Renal pelvis (tissue), 12 donors: ENCODE measurements at places on chromosomes 13 and 19. TPM values are rescaled to one million over a fixed set of nuclear protein-coding genes. Genes with fewer than 3 reads are reported as not detected.

GJA3 gene
- polyA plus RNA-seq: 11.5 TPM

CHERP gene
- polyA plus RNA-seq: 57.0 TPM

ZNF780B gene
- 19.5 TPM for polyA plus RNA-seq

C19orf18 gene
- 0.97 TPM for polyA plus RNA-seq

TLE6 gene
- 13.7 TPM for polyA plus RNA-seq

SIAH3 gene
- polyA plus RNA-seq: 0.89 TPM

C5AR2 gene
- polyA plus RNA-seq: 0.35 TPM

RNF17 gene
- polyA plus RNA-seq: 0.16 TPM

ZNF763 gene
- polyA plus RNA-seq: 11.2 TPM

GGN gene
- polyA plus RNA-seq: 0.81 TPM

KLK14 gene
- polyA plus RNA-seq: 0.14 TPM

ADAMTS10 gene
- polyA plus RNA-seq: 38.5 TPM

INSR gene
- 37.6 TPM for polyA plus RNA-seq

NOVA2 gene
- 4.4 TPM for polyA plus RNA-seq

ZSWIM9 gene
- polyA plus RNA-seq: 13.7 TPM

CEACAM4 gene
- 0.18 TPM for polyA plus RNA-seq

INAFM1 gene
- 12.4 TPM for polyA plus RNA-seq

CYP2F1 gene
- not detected for polyA plus RNA-seq

TMC4 gene
- 38.4 TPM for polyA plus RNA-seq

KLK12 gene
- not detected for polyA plus RNA-seq

EPSTI1 gene
- 11.1 TPM for polyA plus RNA-seq

IGLON5 gene
- polyA plus RNA-seq: 4.7 TPM

CACNG8 gene
- polyA plus RNA-seq: 0.49 TPM

IL4I1 gene
- polyA plus RNA-seq: 2.7 TPM

NLRP9 gene
- polyA plus RNA-seq: not detected

PALM3 gene
- 22.7 TPM for polyA plus RNA-seq

IGFL2 gene
- polyA plus RNA-seq: 0.18 TPM

C3 gene
- 20.1 TPM for polyA plus RNA-seq

ZNF112 gene
- 11.3 TPM for polyA plus RNA-seq

ARRDC5 gene
- not detected for polyA plus RNA-seq
